Hepatic stellate cell (primary cell): ENCODE measurements at places on chromosomes 4 and X.

DNA sequence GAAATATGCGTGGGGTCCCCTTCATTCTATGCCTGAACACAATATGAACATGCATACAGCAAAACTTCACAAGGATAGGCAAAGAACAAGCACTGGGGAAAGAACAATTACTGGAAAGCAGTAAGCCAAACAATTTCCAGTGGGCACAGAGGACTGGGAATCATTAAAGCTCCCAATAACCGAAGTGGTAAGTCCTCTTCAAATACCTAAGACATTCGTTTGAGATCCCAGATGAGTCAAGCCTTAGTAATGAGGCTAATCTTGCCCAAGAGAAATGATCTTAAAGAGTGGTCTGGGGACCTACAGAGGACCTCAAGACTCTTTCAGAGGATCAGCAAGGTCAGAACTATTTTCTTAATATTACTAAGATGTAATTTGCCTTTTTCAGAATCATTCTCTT, 28.6 kb downstream of the ANAPC10 start:
- peak; percentile 14 for DNase-seq

- DNase-seq: peak; percentile 31
Measured at GRCh38 chr4:38030023-38030422, 69.8 kb downstream of the PTTG2 start.

DNA sequence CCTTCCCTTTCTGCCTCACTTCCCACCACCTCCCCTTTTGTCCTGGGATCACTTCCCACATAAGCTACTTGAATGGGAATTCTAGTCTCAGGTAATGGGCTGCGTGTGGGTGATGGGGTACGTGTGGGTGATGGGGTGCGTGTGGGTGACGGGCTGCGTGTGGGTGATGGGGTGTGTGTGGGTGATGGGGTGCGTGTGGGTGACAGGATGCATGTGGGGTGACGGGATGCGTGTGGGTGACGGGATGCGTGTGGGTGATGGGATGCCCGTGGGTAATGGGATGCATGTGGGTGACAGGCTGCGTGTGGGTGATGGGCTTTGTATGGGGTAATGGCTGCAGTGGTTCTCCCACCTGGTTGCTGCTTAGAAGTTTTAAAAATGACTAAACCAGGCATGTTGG, 43.6 kb downstream of the EVC2 start:
- DNase-seq: no peak

DNA sequence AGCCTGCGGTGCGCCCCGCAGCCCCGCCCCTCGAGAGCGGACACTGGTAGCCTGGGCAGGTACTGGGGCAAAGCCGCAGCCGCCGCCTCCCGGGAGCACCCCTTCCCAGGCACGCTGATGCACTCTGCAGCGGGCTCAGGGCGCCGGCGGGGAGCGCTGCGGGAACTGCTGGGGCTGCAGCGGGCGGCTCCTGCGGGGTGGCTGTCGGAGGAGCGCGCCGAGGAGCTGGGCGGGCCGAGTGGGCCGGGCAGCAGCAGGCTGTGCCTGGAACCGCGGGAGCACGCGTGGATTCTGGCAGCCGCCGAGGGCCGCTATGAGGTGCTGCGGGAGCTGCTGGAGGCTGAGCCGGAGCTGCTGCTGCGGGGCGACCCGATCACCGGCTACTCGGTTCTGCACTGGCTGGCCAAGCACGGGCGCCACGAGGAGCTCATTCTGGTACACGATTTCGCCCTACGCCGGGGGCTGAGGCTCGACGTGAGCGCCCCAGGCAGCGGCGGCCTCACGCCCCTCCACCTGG, 401 bp downstream of the SOWAHD start:
- no peak for DNase-seq

DNA sequence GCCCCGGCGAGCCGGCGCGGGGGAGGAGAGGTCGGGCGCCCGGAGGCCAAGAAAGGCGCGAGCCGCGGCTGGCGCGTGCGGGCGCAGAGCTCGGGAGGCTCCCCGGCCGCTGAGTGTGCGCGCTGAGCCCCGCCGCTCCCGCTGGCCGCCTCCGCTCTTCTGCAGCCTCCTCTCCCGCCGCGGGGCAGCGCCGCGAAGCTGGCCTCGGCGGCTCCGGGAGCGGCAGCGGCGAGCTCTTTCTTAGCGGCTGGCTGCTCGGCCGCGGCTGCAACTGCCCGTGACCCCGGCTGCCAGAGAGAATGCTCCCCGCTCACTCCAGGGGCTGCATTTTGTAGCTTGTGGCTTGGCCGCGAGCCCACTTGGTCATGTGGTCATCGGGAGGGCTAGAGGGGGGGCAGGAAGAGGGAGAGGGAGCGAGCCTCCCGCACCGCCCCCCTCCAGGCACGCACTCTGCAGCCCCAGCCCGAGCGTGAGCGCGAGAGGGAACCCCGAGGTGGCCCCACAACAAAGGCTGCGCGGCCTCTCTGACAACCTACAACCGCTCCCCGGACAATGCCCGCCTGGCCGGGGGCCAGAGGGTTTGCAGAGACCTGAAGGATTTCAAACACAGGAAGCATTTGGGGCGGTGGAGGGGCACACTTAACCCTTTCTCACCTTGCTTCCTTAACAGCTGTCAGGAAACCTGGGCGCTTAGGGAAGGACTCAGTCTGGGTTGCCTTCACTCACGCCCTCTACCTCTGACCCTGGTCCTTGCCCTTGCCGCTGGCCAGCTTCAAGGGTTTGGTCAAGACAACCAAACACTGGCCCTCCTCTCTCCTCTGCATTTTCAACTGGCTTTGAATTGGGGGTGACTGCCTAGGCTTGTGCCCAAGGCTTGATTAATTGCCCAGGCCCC, at the start of gene APLN:
TSS of gene APLN (minus strand) at position 305 of the 895 bp plus-strand sequence. CDS start 326 bp downstream, outside the sequence.
- no peak for DNase-seq

- DNase-seq: no peak
Measured at GRCh38 chr4:98387345-98388026, 126.3 kb downstream of the RAP1GDS1 start.

DNA sequence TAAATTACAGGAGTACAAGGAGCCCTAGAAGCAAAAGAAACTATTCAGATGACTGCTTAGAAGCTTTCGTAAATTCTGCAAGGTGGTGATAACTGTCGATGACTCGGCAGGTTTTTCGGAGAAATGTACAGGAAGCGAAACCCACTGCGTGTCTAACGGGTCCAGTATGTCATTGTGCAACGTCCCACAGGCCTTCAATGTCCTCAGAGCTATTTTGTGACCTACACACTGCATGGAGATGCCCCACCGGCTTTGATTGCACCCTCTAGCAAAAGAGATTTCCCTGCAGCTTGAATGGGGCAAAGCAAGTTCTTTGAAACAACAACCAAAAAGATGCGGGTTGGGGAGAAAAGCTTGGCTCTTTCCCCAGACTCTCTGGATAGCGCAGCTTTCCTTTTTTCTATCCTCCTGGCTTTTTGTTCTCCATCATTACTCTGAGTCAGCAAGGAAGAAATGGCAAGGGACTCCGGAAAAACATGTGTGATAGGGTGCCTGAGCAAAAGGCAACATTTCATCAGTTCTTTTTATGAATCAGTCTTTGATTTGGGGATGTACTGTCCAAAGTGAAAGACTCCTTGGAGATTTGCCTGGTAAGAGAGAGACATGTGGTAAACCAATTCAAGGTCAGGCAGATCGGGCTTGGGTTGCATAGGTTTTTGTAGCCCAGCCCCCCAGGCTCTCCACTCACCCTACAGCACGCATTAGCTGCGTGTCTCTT, 112.0 kb upstream of the TBL1X start:
- DNase-seq: no peak

DNA sequence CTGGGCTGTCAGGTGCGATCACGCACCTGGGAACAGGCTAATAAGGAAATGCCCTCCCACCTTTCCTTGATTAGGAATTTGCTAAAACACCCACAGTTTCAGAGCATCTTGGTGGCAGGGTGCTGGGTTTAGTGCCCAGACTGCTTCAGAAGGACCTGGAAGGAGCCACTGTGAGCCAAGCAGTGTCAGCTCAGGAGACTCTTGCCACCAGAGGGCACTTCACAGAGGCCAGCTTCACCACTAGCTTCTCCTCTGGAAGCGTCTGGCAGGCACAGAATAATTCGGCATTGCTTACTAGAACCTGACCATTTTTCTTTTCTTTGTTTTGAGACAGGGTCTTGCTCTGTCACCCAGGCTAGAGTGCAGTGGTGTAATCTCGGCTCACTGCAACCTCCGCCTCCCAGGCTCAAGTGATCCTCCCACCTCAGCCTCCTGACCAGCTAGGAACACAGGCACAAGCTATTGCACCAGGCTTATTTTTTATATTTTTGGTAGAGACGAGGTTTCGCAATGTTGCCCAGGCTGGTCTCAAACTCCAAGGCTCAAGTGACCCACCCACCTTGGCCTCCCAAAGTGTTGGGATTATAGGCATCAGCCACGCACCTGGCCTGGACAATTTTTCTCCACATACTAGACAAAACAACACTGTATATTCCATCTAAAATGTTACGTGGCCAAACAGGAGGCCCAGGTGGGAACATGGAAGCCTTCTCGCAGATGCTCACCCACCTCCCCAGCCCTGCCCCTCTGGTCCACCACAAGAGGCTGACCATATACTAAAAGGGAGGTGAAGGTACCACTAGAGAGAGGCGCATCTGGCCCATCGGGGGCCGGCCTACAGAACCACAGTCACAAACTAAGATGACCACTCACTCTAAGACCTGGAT, 14.1 kb downstream of the NOP14 start:
- peak; percentile 64 for DNase-seq

- no peak for DNase-seq
Measured at GRCh38 chrX:85379174-85379907, at the start of gene POF1B. POF1B (minus strand) TSS chrX:85379665; CDS start chrX:85379454, 211 bp downstream.

GRCh38 chr4:31272331-31273061, 552.3 kb downstream of the PCDH7 start:
- DNase-seq: no peak

DNA sequence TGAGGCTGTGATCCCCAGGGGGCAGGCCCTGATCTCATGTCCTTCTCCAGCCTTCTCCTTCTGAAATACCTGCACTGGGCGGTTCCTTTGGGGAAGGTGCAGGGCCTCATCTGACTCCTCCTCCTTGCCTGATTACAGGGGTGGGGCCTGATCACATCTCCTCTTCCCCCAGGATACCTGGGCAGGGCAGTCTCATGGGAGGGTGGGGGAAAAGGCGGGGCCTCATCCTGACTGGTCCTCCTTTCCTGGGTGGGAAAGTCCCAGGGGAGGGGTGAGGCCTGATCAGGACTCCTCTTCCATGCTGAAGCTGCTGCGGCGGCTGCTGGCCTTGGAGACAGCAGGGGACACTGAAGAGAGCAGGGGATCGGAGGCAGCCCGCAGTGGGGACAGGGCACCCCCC, 13.3 kb downstream of the TFE3 start:
- no peak for DNase-seq

- DNase-seq: no peak
Measured at GRCh38 chrX:132025041-132025440, 1.9 kb downstream of the STK26 start.

GRCh38 chr4:167234316-167234881, at the start of gene SPOCK3:
SPOCK3 (minus strand) TSS chr4:167234494.
- DNase-seq: peak; percentile 23

GRCh38 chr4:139863531-139863930, 197.9 kb downstream of the MGST2 start:
- DNase-seq: no peak

- no peak for DNase-seq
Measured at GRCh38 chr4:40608628-40609027, 21.0 kb downstream of the RBM47 start.

- peak; percentile 54 for DNase-seq
Measured at GRCh38 chr4:54959651-54960116, 165.7 kb downstream of the KDR start.

DNA sequence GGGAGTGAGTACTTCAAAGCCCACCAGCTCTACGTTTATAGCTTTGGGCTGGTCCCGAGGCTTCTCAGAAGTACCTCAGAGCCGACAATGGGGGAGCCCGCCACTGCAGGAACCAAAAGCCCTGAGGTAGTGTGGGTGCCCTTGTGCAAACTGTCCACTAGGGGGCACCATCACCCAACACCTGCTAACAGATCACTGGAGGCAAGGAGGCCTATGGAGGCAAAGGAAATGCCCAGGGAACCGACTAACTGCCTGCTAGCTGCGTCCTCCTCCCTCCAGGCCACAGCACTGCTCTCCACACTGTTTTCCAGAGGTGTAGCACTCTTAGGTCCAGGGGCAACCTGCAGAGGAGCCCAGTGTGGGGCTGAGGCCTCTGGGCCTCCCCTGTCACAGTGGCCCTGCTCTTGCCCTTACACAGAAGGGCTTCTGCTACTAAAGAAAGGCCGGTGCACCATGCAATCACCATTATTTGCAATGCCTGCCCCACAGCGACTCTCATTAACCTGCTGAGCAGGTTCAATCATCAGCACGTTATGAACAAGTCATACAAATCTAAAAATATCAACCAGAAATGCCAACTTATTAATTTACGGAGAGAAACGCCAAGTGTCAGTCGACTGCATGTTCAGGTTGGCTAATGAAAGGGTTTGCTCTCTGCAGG, 159.1 kb downstream of the NSUN7 start:
- DNase-seq: peak; percentile 77

DNA sequence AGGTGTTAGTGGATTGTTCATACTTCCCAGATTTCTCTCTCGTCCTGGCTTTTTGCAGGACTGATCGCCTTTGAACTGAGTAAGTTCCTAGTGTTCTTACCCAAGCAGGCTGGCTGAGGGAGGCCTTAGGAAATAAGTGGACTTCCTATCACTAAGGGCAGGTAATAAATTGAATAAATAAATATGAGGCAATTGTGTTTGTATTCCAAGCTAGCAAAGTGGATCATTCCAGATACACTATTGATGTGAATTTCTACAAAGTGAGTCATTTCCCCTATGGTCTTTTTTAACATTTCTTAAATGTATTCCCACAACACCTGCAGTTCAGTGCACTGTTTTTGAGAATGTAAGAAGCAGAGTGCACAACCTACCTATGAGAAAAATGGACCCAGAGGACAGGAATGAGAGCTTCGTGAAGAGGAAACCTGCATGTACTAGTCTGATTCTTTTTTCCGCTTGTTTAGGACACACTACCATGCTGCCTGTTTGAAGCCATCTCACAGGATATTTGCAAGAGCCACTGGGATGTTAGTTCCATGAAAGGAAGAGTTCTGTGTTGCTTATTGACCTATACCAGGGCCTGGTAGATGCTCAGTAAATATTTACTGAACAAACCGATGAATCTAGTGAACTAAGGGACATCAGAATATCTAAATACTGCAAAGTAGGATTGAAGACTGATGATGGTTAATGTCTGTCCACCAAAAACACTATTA, 29.0 kb upstream of the SMAD1 start:
- no peak for DNase-seq
